ENCODE measurements at places on chromosomes 1 and 21.

DNA sequence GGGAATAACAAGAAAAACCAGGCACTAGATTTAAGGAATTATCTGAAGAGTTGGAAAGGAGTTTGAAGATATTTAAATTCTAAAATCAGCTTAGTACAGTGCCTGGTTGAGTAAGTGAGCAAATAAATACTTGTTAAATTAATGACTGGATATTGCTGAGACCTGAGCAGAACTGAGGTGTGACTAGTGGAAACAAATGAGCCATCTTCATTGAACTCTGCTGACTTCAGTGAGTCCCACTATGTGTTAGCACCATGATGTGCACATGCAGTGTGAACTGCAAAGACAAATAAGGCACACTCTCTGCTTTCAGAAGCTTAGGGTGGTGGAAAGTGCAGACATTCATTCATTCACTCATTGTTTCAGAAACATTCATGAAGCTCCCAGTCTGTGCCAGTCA, 48.7 kb downstream of the ELAPOR1 start:
- no peak for DNase-seq

GRCh38 chr1:233485385-233485784, 128.5 kb upstream of the KCNK1 start:
- DNase-seq: no peak

GRCh38 chr1:198725090-198725489, 86.2 kb downstream of the PTPRC start:
- DNase-seq: no peak

DNA sequence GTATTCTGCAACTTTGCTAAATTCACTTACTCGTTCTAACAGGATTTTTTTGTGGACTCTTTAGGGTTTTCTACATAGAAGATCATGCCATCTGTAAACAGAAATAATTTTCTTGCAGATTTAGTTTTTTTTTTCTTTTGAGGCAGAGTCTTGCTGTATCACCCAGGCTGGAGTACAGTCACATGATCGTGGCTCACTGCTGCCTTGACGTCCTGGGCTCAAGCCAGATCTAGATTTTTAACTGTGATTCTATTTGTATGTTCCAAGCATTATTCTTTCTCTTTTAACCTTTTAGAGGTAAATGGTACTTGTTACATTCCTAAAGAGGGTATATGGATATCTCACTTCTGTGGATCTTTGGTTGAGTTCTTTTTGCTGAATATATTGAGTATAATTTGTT, 18.6 kb downstream of the FABP3 start:
- no peak for DNase-seq

DNA sequence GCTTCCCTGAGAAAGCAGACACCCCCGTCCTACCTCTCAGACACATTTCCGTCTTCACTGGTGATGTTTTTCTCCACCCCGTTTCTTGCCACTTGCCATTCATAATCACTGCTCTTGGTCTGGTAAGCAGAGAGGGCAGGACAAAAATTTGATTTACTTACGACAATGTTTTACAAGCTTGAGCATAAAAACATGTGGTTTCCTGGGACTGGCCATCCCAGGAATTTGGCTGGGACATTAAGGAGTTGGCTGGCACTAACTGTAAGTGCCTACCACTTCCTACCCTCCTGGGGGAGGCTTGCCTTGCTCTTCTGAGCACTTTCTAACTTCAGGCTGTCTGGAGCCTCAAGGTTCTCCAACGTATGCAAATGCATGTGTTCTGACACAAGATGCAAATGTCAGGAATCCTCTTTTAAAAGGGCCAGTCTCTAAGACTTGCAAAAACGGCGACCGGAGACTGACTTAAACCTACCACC, 24.2 kb downstream of the ZBTB18 start:
- no peak for DNase-seq

- DNase-seq: no peak
These were observed 20.6 kb downstream of the MTHFR start for GRCh38 chr1:11784993-11785769.

DNA sequence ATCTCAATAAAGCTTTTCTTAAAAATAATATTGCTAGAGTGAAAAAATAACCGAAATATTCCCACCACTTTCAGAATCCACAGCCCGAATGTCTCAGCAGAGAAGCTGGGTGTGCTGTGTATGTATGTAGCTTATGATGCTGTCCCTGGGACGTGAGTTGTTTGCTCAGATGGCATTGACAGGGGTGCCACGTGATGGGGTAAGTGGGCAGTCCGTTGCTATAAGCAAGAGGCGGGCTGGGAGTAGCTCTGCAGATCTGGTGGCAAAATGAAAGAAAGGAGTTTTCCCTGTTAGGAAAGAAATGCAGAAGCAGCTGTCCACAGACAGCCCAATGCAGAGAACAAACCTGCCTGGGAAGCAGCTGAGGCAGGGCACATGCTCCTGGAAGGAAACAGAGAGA, 3.8 kb upstream of the FAM20B start:
- DNase-seq: no peak

DNA sequence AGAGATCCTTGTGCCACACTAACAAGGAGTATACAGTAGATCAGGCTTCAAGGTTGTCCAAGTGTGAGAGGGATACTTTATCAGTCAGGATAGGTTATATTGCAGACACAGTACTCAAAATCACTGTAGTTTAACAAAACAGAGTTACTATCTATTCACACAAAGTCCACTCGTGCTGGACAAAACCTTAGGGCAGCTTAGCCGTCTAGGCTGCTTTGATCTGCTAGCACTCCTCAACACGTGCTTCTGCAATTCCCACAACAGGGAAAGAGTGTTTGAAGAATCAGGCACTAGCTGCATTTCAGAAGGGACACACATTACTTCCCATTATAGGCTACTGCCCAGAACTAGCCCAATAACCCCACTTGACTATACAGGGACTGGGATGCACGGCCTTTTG, 39.5 kb downstream of the MEF2D start:
- no peak for DNase-seq

GRCh38 chr1:29636936-29637335, 400.6 kb downstream of the PTPRU start:
- no peak for DNase-seq
